ENCODE measurements at places on chromosomes 13 and 19.

GRCh38 chr13:77521194-77521593 is 14.3 kb upstream of the SCEL start:
- no peak for DNase-seq

DNA sequence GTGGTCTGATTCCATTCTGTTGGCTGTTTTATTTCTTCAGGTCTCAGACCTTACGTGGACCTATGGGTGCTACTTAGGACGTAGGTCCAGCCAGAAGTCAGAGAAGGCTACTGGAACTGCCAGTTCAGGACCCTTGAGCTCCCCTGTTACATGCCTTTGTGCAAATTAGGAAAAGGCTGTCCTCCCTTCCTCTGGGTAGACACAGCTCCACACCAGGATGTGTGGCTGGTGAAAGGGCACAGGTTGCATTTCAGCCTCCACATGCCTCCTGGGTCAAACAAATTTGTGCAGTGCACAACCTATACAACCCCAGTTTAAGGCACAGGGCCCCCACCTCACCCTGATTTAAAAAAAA is 43.9 kb upstream of the MAP3K10 start:
- DNase-seq, result no peak

GRCh38 chr19:50794876-50795663 is 4.9 kb downstream of the ACP4 start:
- no peak for DNase-seq

- DNase-seq, result no peak
Observed at GRCh38 chr19:43586346-43586745, 9.6 kb downstream of the IRGQ start.

GRCh38 chr19:43765109-43765876 is 10.5 kb upstream of the SMG9 start:
- no peak for DNase-seq

DNA sequence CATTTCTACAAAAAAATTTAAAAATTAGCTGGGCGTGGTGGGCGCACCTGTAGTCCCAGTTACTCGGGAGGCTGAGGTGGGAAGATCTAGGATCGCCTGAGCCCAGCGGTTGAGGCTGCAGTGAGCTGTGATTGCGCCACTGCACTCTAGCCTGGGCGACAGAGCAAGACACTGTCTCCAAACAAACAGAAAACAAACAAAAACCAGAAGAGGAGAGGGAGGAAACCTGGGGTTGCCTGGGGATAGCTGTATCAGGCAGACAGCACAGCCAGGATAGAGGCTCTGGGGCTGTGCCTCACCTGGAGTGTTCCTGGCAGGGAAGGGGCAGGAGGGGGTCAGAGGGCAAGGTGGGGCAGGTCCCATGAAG is 2.6 kb upstream of the POLR2E start:
- no peak for DNase-seq

GRCh38 chr13:112910016-112910415 is 59.0 kb upstream of the MCF2L start:
- DNase-seq, result no peak

DNA sequence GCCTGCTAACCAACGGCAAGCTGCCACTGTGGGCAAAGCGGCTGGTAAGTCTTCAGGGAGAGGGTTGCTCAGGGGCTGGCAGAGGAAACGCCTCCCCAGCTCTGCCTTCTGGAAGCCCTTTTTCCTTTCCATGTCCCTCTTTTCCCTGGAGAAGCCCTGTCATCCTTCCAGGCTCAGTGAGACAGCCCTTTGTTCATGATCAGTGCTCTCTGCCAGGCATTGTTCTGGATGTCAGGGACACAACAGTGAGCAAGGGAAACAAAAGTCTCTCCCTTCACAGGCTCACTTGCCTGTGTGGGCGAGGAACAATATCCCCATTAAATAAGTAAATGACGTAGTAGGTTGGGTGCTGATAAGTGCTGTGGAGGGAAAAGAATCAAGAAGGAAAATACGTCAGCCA is 13.9 kb upstream of the OVOL3 start:
- DNase-seq, result no peak

DNA sequence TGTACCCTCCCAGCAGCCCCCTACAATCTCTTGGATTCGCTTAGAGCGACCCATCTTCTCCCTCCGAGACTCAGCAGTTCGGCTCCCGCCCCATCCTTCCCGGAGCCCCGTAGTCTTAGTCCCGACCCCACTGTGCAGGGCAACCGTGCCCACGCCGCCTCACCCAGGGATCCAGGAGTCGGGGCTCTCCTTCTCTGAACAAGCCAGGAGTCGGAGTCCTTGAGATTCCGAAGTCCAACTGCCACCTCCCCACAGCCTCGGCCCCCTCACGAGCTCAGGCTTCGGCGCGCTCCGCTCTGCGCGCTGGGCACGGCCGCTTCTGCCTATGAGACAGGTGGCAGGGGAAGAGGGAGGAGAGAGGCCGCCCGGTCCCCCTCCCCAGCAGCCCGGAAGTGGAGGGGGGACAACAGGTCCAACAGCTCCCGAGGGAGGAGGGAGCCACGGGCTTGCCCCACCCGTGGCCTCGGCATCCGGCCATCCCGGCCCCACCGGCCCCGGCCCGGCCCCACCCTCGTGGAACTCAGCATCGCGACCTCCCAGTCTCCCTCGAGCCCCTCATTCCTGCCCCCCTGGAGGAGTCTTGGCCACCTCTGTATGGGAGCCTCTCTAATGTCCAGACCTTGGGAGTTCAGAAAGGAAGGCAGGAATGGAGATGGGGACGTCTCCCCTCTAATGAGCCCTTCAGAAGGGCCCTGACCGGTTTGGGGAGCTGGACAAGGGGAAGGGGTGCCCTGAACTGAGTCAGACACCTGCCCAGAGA is at the start of gene PHLDB3:
PHLDB3 (minus strand) TSS at position 321 of the 760 bp plus-strand sequence. CDS start 628 bp downstream, outside the sequence.
- DNase-seq, result no peak

- DNase-seq, result no peak
Observed at GRCh38 chr13:36850790-36851438, 31.9 kb downstream of the RFXAP start.

DNA sequence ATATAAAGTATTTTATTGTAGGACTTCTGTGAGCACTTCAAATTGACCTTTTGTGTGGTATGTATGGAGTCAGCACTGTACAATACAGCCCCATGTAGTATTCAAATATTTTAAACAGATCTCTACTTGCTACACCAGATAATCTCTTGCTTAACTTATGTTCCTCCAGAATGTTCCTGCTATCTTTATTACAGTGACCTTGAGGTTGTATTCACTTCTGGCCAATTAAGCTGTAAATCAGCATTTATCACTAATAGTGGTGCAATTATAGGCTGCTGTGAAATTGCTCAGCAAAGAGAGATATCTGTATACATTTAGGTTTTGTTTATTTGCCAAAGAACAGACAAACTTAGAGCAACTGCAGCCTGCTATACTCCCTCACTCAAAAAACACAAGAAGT is 1218.6 kb downstream of the PCDH17 start:
- no peak for DNase-seq

DNA sequence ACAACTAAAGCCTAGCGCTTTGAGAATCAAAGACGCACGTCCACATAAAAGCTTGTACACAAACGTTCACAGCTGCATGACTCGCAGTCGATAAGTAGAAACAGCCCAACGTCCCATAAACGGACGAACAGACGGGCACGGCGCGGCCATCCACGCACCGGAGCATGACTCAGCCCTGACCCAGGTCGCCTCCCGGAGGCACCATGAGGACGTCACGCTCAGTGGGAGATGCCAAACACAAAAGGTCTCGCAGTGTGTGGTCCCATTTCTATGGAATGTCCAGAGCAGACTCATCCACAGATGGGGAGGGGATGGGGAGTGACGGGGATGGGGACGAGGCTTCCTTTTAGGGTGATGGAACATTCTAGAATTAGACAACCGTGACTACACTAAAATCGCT is 9.4 kb downstream of the POLRMT start:
- no peak for DNase-seq

GRCh38 chr19:44696939-44697669 is 1.8 kb upstream of the CEACAM16 start:
- no peak for DNase-seq

DNA sequence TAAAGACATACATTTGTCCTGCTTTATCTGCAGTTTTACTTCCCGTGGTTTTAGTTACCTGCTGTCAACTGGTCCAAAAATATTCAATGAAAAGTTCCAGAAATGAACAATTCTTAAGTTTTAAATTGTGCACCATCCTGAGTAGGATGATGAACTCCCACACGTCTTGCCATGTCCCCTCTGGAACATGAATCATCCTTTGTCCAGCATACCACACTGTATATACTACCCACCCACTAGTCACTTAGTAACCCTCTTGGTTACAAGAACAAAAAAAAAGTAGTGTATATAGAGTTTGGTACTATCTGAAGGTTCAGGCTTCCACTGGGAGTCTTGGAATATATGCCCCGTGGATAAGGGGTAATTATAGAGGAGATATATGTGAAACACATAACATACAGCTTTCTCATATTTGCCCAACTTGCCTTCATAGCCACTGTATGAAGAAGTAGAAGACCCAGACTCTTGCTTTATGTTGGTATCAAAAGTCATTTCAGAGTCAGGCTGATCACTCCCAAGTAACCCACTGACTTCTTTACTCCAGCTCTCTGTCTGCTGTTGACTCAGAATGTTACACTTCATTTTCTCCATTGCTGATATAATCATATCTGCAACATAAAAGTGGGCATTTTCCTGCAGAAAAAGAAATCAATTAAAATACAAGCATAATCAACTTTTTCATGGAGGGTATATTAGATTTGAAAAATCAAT is 19.3 kb downstream of the RUBCNL start:
- DNase-seq, result no peak

Data from glomerular endothelial cell (primary cell).